G401 (cell line): ENCODE measurements at places on chromosomes 2 and 18. TPM values are rescaled to one million over a fixed set of nuclear protein-coding genes. Genes with fewer than 3 reads are reported as not detected.

Gene RNF152
- 0.07 TPM in 1 of 2 replicates, not detected in the other for total RNA-seq

Gene POTEI
- under 0.01 TPM in 1 of 2 replicates, not detected in the other for total RNA-seq

Gene FOXI3
- total RNA-seq = not detected in 2 replicates

Gene TUBA3D
- total RNA-seq = not detected in 2 replicates

Gene CNGA3
- total RNA-seq = not detected in 2 replicates

Gene FNDC4
- 4.0 and 5.2 TPM in 2 replicates for total RNA-seq

Gene C2orf66
- total RNA-seq = not detected in 2 replicates

Gene LYG2
- total RNA-seq = not detected in 2 replicates

Gene HOXD11
- total RNA-seq = not detected in 2 replicates

Gene UBE2F
- total RNA-seq = 86.4 and 143 TPM in 2 replicates

Gene ABCB11
- total RNA-seq = not detected in 2 replicates

Gene LGALSL
- total RNA-seq = 11.6 and 26.8 TPM in 2 replicates

Gene IL1RL1
- not detected in 2 replicates for total RNA-seq

Gene KCNE4
- total RNA-seq = not detected in 2 replicates
